Panc1 (cell line): ENCODE measurements at places on chromosomes 6 and 20. TPM values are rescaled to one million over a fixed set of nuclear protein-coding genes. Genes with fewer than 3 reads are reported as not detected.

The OPN5 gene
- total RNA-seq: not detected

The HDGFL1 gene
- not detected for total RNA-seq

The CLDN20 gene
- not detected for total RNA-seq

The CNR1 gene
- total RNA-seq: 0.13 TPM

The BRPF3 gene
- total RNA-seq: 49.6 TPM

The CLIC5 gene
- 0.05 TPM for total RNA-seq

The TMEM14B gene
- 180 TPM for total RNA-seq

The PET117 gene
- total RNA-seq: 14.6 TPM

DNA sequence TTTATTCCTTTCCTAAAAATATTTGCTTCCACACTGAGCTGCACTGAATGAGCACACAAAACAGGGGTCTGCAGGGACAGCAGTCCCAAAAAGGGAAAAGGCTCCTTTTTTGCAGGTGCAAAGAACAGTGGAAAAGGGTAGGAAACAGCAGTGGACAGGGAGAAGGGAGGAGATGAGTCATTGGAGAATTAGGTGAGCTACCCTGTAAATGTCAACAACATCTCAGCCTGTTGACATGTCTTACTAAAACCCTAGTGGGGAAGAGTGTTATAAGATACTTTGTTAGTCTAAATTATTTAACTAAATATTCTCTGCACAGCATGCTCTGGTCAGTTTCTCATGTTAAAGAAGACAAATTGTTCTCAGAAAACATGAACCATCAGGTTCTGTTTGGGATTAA, 151.5 kb upstream of the FBXL4 start:
- H3K4me3 ChIP-seq: no peak overlapping the region
- H3K4me1 ChIP-seq: no peaks in the 10 kb centered on the region
- H3K27me3 ChIP-seq: peaks cover 6% of the 10 kb centered on the region; the same call in 1 of the 2 replicates

GRCh38 chr6:56448046-56448445, 194.6 kb downstream of the DST start:
- no peaks in the 10 kb centered on the region for H3K27me3 ChIP-seq
- H3K27ac ChIP-seq: no peak overlapping the region

DNA sequence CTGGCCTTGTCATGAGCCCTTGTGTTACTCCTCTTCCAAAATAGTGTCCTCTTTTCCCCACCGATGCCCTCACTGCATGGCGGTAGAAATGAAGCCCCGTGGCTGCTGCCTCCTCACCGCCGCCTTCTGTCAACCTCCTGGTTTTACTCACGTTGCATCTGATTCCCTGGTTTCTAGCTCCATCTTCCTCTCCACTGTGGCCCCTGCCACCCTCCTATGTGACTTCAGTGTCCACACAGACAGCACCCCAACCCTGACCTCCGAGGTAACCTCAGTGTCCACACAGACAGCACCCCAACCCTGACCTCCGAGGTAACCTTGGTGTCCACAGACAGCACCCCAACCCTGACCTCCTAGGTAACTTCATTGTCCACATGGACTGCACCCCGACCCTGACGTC, 122.8 kb upstream of the THBS2 start:
- H3K27ac ChIP-seq: no peak overlapping the region
- no peaks in the 10 kb centered on the region for H3K36me3 ChIP-seq
- no peak for DNase-seq

DNA sequence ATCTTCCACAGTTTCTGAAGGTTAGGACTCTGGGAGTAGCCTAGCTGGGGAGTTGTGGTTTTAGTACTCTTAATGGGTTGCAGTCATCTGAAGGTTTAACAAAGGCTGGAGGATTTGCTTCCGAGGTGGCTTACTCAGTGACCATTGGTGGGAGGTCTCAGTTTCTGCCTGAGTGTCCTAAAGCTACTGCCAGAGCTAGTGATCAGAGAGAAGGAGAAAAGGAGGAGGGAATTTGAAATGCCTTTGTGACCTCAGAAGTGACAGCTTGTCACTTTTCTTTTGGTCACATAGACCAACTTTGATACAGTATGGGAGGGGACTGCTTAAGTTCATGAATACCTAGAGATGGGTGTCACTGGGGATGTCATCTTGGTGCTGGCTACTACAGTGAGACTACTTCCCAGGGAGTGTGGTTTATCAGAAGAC, 41.3 kb downstream of the NCOA3 start:
- DNase-seq: no peak
- no peak overlapping the region for H3K27ac ChIP-seq

GRCh38 chr6:17505062-17505476, 95.0 kb upstream of the FAM8A1 start:
- H3K4me1 ChIP-seq: no peaks in the 10 kb centered on the region
- no peaks in the 10 kb centered on the region for H3K27me3 ChIP-seq
- H3K36me3 ChIP-seq: no peaks in the 10 kb centered on the region
- no peak overlapping the region for H3K4me3 ChIP-seq
- DNase-seq: no peak
- no peak overlapping the region for H3K27ac ChIP-seq

GRCh38 chr20:45826381-45827019, 612 bp downstream of the TNNC2 start:
- no peaks in the 10 kb centered on the region for H3K36me3 ChIP-seq
- H3K27ac ChIP-seq: no peak overlapping the region

DNA sequence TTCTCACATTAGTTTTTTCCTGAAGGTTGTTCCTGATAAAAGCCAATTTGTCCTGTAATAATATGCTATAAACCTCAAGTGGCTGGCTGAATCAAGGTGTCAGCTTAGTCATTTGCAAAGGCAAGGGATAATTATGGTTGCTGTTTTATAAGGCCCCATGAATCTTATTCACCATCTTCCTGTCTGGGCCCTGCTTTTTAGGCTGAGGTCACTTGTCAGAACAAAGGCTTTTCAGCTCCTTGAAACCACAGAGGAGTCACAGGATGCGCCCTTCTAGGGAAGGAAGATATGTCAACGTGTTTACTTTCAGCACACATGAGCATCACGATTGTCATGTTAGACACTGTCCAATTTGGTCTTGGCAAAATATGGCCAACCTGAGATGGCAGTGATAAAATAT, 64.8 kb upstream of the NAA20 start:
- DNase-seq: no peak
- H3K27ac ChIP-seq: no peak overlapping the region
- no peaks in the 10 kb centered on the region for H3K27me3 ChIP-seq
- no peak overlapping the region for H3K4me3 ChIP-seq
- H3K36me3 ChIP-seq: no peaks in the 10 kb centered on the region

DNA sequence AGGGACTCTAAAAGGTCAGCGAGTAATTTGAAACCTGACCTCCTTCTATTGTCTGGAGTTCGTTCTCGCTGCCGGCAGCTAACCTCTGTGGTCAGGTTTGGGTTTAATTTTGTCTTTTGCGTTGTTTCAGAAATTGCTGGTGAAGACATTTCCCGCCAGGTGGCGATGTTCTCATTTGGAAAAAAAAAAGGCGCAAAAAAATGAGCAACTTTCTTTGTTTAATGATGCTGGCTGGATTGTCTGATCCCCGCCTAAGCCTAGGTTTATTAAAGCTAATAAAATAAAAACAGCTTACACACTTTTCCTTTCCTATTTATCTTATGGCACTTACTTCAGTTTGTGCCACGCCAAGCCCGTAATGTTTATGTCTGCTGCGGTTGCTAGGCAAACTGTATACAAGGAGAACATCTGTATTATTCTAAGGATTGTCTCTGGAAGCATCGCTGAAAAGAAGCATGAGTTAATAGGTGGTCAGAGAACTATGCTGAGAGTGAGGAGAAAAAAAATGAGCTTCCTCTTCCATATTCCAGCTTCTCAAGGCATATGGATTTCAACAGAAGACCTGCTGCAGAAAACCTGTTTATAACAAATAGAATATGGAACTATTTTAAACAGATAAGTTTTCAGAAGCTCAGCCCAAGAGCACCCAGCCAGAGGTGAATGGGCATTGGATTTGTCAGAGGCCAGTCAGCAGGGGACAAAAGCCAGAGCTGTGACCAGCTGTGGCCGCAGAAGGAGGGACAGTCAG, 205.7 kb downstream of the DOK5 start:
- peaks cover 3% of the 10 kb centered on the region; the same call in 1 of the 2 replicates for H3K27me3 ChIP-seq
- H3K36me3 ChIP-seq: no peaks in the 10 kb centered on the region
- no peak overlapping the region for H3K4me3 ChIP-seq
- no peaks in the 10 kb centered on the region; the same call in 1 of the 2 replicates for H3K4me1 ChIP-seq

- no peak overlapping the region for H3K4me3 ChIP-seq
- H3K27ac ChIP-seq: no peak overlapping the region
- no peaks in the 10 kb centered on the region for H3K4me1 ChIP-seq
- no peaks in the 10 kb centered on the region for H3K36me3 ChIP-seq
- DNase-seq: no peak
These were observed 206.8 kb upstream of the FOXQ1 start for GRCh38 chr6:1104988-1105670.

GRCh38 chr6:95784019-95784418, 206.7 kb downstream of the MANEA start:
- H3K36me3 ChIP-seq: no peaks in the 10 kb centered on the region
- H3K4me1 ChIP-seq: no peaks in the 10 kb centered on the region
- H3K27ac ChIP-seq: no peak overlapping the region
- no peaks in the 10 kb centered on the region for H3K27me3 ChIP-seq
- H3K4me3 ChIP-seq: no peak overlapping the region

GRCh38 chr6:154412106-154412820, 55.7 kb upstream of the IPCEF1 start:
- H3K36me3 ChIP-seq: no peaks in the 10 kb centered on the region
- H3K4me1 ChIP-seq: peaks cover 9% of the 10 kb centered on the region
- H3K27me3 ChIP-seq: no peaks in the 10 kb centered on the region
- no peak overlapping the region for H3K27ac ChIP-seq
- DNase-seq: no peak

DNA sequence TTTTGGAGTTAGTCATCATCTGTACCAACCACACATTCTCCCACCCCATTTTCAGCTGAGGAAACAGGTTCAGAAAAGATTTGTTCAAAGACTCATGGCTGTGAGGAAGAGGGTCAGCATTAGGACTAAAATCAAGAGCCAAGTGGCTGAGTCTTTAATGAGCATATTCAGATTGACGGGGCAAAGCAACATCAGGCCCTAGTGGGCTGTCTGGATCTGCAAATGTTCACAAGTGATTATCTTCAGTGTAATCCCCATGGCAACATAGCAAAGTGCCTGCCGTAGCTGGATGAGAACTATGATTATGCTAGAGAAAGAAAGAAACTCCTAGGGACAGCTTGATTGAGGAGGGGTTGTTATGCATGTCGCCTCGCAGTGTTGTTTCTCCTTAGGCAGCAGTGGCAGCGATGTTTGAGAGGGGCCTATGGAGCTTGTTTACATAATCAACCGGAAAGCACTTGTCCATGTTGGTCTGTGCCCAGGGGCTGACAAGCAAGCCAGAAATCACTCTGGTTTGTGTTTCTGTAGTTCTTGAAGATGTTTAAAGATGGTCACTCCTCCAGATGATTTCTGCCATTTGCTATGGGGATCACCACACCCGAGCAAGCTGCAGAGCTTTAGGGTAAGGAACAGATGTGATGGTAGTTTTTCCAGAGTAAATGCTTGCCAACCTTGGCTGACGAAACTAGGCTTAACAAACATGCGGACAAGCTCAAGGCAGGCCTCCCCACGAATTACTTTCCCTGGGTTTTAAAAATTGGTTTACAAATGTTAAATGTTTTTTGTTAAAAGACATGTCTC, 124.3 kb upstream of the MLIP start:
- H3K4me3 ChIP-seq: no peak overlapping the region
- H3K4me1 ChIP-seq: no peaks in the 10 kb centered on the region
- no peaks in the 10 kb centered on the region for H3K36me3 ChIP-seq
- DNase-seq: no peak
- H3K27ac ChIP-seq: no peak overlapping the region

DNA sequence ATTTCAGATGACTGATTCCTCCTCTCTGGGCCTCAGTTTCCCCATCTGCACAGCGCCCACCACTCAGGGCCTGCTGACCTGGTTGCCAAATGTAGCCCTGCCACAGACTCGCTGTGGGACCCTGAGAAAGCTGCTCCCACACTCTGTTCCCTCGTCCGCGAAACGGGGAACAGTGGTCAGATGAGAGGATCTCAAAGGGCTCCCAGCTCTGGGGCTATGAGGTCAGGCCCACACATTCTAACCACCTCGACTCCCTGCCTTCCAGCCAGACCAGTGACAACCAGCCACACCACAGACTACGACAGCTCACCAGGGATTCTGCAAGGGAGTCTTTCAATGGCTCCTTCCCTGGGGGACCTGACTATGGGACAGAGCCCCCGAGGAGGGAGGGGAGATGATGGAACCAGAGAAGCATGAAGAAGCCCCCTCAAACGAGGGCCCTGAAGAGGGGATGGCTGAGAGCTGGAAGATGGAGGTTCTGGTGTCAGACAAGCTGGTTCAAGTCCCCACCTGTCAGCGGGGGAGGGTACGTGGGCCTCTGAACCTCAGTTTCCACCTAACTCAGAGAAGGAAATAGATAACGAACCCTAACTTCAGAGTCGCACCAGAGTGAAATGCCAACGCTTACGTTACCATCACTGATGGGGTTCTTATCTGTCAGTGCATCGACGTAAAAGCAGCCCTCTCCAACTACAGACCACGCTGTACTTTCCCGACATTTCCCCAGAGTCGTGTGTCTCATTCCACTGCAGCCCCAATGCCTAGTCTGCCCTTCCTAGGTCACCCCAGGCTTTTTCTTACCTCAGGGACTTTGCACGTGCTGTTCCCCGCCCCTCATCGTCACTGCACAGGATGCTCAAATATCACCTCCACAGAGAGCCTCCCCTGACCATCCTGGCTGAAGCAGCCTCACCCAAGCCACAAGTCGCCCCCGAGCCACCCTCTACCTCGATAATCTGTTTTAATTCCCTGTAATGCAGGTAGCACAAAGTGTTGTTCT, 60.5 kb downstream of the PREX1 start:
- no peak for DNase-seq
- no peak overlapping the region for H3K4me3 ChIP-seq
- peaks cover 5% of the 10 kb centered on the region; the same call in 1 of the 2 replicates for H3K4me1 ChIP-seq
- H3K27me3 ChIP-seq: no peaks in the 10 kb centered on the region

DNA sequence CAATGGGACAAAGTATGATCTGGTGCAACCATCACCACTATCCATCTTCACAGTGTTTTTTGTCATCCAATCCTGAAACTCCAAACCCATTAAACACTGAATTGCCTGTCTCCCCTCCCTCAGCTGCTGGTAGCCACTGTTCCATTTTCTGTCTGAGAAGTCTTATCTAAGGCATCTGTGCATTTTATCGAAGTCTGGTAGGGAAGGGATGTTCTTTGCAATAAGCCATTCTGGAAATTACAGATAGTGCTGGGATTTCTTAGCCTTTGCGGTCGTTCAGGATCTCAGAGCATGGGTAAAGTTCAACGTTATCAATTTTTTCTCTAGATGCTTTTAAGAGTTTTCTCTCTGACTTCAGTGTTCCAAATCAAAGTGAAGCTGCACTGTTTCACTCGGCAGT, 24.1 kb downstream of the KIF25 start:
- no peak for DNase-seq
- H3K27me3 ChIP-seq: no peaks in the 10 kb centered on the region
- 0 out of 2 replicates have a peak overlapping the region, but pooled peaks have one; percentile 23 for H3K27ac ChIP-seq
- H3K4me1 ChIP-seq: peaks cover 13% of the 10 kb centered on the region
- no peaks in the 10 kb centered on the region for H3K36me3 ChIP-seq

DNA sequence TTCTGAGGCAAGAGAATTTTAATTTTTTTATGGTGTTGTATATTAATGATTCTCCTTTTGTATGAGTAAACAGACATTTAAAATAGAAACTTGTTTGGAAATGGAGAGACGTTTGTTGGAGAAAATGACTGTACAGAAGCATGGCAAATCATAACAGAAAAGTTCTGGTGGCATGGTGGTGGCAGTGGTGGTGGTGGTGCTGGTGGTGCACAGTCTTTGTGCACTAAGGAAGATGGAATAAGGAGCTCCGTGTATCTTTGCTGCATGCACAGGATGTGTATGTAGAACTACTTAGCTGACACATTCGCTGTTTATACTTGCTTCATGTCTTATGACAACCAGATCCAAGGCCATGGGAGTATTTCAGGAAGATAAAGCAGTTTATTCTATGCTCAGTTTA, 294.9 kb downstream of the UTRN start:
- H3K4me3 ChIP-seq: no peak overlapping the region
- H3K27me3 ChIP-seq: no peaks in the 10 kb centered on the region
- no peaks in the 10 kb centered on the region for H3K4me1 ChIP-seq
- no peak for DNase-seq
